NCI-H1092 (cell line): ENCODE measurements at places on chromosomes 12 and 14.

- DNase-seq: no peak
Measured at GRCh38 chr14:43692706-43693105, 814.4 kb downstream of the FSCB start.

DNA sequence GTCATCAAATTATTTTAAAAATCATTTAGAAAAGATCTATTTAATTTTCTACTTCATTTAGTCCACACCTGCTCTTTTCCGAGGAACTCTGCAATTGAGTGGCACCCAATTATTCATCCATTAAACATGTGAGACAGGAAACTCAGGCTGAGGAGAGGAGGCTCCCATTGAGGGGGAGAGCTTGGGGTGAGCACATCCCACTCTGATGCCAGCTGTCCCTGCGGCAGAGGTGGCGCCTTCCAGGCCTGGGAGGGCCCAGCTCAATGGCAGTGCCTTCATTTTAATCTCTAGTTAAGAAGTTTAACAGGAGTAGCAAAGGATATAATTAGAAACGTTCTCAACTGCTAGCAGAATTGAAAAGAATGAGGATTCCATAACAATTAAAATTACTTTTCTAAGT is 92.0 kb downstream of the ITPR2 start:
- no peak for DNase-seq

DNA sequence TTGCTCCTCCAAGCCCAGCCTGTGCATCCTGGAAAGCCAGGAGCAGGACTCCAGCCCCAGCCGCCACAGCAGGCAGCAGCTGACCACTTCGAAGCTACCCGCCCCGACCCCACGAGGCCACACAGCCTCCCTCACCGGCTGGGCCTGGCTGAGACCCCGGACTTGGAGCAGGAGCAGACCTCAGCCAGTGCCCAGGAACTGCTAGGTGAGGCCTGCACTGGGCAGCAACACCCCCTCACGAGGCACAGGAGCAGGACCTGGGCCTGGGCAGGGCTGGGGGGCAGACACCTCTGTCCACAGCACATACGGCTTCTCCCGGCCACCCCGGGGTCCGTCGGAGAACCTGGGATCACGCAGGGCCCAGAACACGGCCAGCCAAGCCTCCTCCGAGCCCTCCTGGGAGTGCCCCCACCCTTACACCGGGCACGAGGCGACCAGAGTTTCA is 137.4 kb upstream of the C14orf180 start:
- no peak for DNase-seq

DNA sequence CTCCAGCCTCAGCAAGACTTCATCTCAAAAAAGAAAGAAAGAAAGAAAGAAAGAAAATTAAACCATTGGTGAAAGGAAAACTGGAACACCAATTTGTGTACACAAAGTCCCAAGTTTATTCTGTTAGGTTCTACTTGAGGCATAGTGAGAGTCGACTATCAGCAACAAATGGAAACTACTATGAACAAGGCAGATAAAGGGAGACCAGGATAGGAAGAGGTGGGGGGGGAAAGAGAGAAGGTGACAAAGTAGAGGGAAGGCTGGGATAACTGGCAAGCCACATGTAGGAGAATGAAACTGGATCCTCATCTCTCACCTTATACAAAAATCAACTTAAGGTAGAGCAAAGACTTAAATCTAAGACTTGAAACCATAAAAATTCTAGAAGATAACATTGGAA is 25.6 kb downstream of the TFCP2 start:
- no peak for DNase-seq

DNA sequence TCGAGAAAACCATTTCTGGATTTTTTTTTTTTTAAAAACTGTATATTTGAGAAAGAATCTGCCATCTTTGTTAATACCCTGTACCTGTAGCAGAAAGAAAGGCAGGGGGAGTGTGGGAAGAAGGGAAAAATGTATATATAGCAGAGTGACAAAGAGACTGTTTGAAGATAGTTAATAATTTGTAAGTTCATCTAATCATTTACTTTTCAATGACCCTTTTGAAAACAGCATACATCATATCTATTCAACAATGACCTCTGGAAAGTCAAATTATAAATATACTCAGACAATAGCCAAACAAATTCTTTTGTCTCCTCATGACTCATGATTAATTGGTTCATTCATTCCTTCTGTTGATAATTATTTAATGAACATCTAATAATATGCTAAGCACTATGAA is 10.9 kb upstream of the CPM start:
- no peak for DNase-seq

- DNase-seq: no peak
Measured at GRCh38 chr12:114916541-114916940, 232.6 kb upstream of the TBX3 start.

GRCh38 chr12:2320841-2321240 is 268.1 kb downstream of the CACNA1C start:
- no peak for DNase-seq

DNA sequence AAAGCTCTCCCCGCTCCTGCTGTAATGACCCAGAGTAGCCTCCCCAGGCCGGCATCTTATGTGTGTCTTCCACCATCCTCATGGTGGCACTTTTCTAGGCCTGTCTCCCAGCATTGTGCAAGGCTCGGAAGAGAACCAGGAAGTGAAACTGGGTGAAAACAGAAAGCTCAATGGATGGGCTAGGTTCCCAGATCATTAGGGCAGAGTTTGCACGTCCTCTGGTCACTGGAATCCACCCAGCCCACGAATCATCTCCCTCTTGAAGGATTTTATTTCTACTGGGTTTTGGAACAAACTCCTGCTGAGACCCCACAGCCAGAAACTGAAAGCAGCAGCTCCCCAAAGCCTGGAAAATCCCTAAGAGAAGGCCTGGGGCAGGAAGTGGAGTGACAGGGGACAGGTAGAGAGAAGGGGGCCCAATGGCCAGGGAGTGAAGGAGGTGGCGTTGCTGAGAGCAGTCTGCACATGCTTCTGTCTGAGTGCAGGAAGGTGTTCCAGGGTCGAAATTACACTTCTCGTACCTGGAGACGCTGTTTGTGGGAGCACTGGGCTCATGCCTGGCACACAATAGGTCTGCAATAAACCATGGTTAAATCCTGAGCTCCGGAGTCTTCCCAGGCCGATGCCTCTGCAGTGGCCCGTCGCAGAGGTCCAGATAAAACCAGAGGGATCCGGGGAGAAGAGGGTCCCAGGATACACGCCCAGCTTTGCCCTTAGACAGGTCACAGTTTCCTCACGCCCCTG is 15.6 kb downstream of the ACVRL1 start:
- DNase-seq: no peak

DNA sequence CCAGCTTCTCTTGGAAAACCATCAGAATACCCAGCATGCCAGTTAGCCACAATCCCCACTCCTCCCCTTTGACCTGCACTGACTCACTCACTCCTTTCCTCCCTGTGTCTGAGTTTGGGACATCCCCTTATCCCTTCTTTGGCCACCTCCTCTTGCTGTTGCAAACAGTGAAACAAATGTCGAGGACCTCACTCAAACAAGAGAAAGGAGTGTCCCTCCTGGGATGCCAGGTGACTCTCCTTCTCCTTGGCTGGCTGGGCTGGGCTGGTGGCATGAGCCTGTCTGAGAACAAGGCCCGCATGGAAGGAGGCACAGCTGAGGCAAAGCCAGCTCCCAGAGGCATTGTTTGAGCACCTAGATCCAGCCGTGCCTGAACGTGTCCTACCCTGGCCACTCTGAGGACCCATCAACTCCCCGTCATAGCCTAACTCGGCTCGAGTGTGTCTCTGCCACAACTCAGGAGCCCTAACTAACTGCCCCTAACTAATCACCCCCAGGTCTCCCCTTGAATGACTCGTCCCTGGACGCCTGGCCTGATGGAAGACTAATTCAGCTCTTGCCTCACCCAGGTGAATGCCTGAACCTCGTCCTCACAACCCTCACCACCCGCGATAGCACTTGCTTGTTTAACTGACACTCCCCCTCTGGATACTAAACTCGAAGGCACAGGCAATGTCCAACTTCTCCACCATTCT is 43.0 kb downstream of the NCOR2 start:
- no peak for DNase-seq

GRCh38 chr14:101109981-101110728 is 206.6 kb upstream of the RTL1 start:
- peak; percentile 3 for DNase-seq

- DNase-seq: no peak
Measured at GRCh38 chr14:69539631-69540410, 34.9 kb downstream of the CCDC177 start.

GRCh38 chr12:82223426-82223825 is 134.8 kb downstream of the CCDC59 start:
- no peak for DNase-seq
